ENCODE measurements at places on chromosomes 3 and 15. TPM values are rescaled to one million over a fixed set of nuclear protein-coding genes. Genes with fewer than 3 reads are reported as not detected.

The SLC12A1 gene
- total RNA-seq = not detected

GRCh38 chr3:194494951-194495374, 8.2 kb upstream of the ATP13A3 start:
- no peak for DNase-seq

GRCh38 chr3:161400650-161401049, 29.3 kb upstream of the SPTSSB start:
- DNase-seq = no peak

The ACP3 gene
- 2.1 TPM for total RNA-seq

DNA sequence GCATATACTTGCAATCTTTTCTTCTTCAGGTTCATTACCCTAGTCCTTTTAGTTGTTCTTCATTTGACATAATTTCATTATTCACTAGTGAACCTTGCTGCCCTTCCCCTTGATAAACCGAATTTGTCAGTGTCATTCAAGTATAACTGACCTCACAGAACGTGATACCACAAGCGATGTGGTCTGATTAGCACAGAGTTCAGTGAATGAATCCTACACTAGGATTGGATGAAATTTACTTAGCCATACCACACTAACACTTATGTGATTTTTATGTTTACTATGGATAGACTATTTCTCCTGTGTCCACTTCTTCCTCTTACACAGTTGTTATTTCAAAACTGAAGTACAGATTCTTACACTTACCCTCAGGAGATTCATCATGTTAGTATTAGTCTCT, 27.2 kb downstream of the CD86 start:
- no peak for DNase-seq

DNA sequence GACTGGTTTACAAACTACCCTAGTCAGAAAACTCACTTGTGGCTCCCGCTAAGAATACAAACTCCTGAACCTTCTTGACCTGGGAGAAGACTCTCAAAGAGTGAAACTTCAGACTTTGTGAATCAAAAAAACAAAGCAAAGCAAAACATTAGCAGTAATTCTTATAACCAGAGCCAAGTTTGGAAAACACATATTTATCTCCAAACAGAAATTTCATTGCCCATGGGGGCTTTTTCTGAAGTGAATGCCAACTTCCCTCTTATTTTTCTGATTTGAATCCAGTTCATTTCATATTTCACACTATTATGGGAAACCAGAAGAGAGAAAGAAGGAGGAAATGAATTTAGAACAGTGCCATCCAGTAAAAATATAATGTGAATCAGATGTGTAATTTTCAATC, 55.7 kb upstream of the ZNF385D start:
- no peak for DNase-seq

GRCh38 chr15:35107561-35107960, 22.5 kb upstream of the NANOGP8 start:
- no peak for DNase-seq

The CPN2 gene
- total RNA-seq = not detected

DNA sequence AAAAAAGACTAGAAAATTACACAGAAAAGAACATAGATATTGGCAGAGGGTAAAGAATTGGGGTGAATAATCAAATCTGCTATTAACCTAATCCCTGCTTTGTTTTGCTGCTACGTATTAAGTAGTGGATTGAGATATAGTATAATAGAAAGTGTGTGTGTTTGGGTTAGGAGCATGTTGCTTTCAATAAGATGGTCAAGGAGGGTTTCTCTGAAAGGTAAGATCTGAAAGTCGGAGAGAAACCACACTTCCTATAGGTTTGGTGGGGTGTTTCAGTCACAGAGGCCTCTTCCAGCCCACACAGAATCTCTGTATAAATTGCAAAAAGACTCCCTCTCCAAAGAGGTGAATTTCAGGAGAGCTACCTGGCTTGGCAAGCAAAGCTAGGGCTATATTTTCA, 345.7 kb upstream of the SATB1 start:
- DNase-seq = no peak

- DNase-seq = no peak
Observed at GRCh38 chr15:74384566-74384880, 17.1 kb upstream of the CYP11A1 start.

GRCh38 chr15:93360976-93361375, 272.0 kb upstream of the RGMA start:
- no peak for DNase-seq

DNA sequence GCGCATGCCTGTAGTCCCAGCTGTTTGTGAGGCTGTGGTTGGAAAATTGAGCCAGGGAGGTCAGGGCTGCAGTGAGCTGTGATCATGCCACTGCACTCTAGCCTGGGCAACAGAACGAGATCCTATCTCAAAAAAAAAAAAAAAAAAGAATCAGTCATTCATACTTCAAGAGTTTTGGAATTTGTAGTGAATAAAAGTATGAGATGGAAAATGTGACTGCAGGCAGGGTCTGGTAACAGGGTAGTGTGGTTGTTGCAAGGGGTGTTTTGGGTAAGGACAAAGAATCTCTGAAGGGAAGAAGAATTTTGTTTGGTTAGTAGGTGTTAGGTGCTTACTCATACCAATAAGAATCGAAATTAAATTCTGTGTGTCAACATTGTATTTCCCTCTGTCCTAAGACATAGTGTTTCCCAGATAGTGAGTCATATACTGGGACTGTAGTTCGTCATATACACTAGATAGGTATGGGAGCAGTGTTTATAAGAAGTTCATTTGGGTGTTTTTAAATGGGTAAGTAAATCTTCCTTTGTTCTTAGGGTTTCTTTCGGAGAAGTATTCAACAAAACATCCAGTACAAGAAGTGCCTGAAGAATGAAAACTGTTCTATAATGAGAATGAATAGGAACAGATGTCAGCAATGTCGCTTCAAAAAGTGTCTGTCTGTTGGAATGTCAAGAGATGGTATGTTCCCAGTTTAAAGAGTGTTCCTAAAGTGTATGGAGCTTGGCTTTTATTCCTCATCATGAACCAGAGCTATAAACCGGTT, 14.2 kb downstream of the NR1D2 start:
- DNase-seq = no peak

The TP63 gene
- total RNA-seq = not detected

The STAC gene
- total RNA-seq = not detected

DNA sequence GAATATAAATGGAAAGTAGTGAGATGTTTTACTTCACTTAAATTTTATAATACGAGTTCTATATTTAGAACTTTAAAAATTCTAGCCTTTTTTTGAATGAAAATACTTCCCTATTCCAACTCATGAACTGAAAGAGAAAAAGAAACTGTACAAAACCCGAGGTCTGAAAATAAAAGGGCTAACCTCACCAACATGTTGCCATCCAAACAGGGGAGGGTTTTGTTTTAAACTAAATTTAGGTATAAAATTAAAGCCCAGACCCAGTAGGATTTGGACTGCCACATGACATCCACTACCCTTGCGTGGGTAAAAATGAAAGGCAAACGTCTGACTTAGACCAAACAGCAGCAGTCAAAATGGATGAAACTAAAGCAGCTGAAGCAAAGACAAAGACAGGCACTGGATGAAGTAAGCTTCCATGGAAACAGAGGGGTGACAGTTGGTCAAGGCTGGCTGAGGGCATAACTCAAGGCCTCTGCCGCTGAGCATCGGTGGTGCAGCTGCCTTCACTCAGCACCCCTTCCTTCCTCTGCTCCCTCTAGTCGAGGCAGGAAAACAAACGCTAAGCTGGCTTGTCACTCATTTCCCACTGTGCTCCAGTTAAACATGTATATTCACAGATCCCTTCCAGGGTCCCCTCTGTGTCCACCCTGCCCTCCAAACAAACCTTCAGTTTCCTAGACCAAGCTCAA, 58.1 kb downstream of the TM4SF4 start:
- DNase-seq = no peak

- DNase-seq = no peak
Observed at GRCh38 chr15:39747326-39747725, 35.3 kb downstream of the FSIP1 start.

- DNase-seq = peak; percentile 13
Observed at GRCh38 chr3:46708401-46709156, 7.4 kb downstream of the TMIE start.

The ZMYND10 gene
- 3.5 TPM for total RNA-seq

DNA sequence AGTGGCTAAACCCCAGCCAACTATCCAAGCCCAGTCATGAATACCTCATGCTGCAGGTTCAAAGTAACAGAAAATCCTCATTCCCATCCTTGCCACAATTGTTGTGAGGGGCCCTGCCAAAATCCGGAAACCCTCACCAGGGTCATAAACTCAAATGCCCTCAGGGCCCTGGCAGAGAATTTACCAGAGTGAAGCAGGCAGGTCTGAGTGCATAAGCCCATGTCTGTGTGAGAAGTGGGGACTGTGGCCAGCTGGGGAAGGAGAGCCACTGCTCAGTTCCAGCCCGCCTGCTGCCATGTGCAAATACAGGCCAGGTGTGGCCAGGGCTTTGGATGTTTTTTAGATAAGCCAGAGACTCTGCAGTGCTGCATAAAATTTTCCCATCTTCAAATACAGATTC, 7.0 kb downstream of the CEP152 start:
- no peak for DNase-seq

GRCh38 chr3:126438746-126439145, 36.9 kb downstream of the ZXDC start:
- DNase-seq = no peak

The SKIL gene
- total RNA-seq = 85.5 TPM

- no peak for DNase-seq
Observed at GRCh38 chr3:169196789-169197188, 466.7 kb downstream of the MECOM start.

GRCh38 chr3:16101295-16102186, 72.9 kb upstream of the GALNT15 start:
- no peak for DNase-seq

- peak; percentile 93 for DNase-seq
Observed at GRCh38 chr3:52253314-52254304, 8.1 kb downstream of the PPM1M start.

DNA sequence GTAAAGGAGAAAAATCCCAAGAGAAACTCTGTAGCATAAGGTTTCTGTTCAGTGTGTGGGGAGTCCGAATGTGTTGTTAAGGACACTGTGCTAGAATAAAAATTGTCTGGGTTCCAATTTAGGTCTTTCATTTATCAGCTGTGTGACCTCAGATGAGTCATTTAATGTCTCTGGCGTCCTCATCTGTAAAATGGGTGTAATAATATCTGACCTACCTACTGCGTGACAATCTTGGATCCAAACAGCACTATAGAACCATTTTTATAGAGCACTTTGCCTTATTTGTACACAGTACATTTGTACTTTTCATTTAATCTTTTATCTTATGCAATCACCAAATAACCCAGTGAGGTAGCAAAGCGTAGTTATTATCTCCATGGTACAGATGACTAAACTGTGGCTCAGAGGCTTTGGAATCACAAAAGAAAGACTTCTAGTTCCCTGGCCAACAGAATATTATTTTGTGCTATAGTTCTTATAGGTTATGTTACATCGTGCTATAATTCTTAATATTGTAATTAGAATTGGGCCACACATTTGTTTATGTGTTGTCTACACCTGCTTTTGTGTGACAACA, 46.6 kb upstream of the TNIK start:
- DNase-seq = no peak

DNA sequence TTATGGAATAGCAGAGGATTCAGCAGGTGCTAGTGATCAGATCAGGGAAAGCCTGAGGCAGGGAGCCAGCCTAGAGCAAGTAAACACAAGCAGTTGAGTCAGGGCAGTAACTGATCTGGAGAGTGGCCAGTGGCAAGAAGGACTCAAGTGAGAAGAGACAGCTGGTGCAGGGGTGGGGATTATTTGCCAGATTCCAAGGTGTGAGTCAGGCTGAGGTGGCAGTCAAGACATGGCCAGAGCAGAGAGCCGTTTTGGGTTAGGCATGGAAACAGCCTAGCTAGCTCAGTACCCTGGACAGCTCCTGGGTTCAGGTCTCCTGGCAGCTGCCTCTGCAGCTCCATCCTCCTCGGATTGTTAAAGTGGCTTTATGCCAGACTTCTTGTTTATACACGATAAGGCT, 281.9 kb upstream of the ONECUT1 start:
- DNase-seq = peak; percentile 3

GRCh38 chr15:57784081-57784511, 77.6 kb downstream of the POLR2M start:
- no peak for DNase-seq

- DNase-seq = no peak
Observed at GRCh38 chr3:105876780-105877327, 8.0 kb upstream of the CBLB start.

- DNase-seq = no peak
Observed at GRCh38 chr3:171454041-171454440, 6.2 kb downstream of the TNIK start.

The CCR8 gene
- 0.35 TPM for total RNA-seq

The SNTN gene
- total RNA-seq = not detected

DNA sequence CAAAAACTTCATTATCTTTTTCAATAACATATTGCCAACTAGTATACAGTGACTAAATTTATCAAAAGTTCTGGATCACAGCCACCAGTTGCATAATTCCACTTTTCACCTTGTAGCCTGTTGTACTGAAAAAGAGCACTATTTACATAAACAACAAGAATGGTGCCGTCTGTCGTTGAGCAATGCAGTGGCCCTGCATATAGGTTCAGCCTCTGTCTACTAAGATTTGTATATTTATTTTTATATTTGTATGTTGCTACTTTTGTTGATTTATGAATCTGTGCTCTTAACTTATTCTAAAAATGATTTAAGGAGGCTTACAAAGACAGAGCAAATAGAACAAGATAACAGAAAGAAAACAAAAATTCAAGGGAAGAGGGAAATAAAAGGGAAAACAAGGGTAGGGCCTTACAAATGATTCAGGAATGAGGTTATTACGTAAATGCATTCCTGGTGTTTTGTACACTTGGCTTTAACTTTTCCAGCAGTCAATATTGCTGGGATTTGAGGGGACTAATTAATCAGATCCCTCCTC, 257.6 kb upstream of the STT3B start:
- DNase-seq = no peak

The ZSCAN2 gene
- 8.3 TPM for total RNA-seq

DNA sequence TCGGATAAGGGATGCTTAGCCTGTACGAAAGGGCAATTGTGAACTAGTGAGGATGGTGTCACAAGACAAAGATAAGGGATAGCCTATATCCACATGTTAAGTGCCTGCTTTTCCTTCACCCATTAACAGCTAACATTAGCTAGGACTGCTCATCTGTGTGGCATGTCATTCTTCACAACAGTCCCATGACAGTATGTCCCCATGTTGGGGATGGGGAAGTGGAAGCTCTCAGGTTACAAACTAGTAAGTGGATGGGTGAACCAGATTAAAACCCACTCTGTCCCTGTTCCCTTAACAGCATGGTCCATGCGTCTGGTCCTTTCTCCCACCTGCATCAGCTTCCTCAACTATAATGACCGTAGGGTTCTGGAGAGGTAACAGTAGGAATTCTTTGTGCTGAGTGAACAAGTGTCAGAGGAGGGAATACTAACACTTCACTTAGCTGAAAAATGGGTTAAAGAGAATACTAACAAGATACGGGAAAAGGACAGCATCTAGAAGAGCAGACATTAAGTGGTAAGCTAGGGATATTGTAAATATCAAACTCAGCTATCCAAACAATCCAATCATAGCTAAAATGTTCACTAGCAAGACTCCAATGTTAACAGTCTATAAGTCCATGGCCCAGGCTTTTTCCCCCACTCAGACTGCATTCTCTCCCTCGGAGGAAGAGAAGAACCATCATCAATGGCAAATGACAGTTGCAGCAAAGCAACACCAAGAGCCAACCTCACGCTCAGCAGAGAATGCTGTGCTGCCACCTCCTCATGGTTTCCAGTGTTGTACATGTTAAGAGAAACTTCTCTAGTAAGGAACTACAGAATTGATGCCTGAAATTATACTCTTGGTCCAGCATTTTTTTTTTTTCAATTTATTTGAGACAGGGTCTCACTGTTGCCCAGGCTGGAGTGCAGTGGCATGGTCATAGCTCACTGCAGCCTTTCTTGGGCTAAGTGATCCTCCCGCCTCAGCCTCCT, 5.0 kb downstream of the RPLP1 start:
- no peak for DNase-seq

All from natural killer cell (primary cell).